Thoracic aorta (tissue), 2 donors: ENCODE measurements at places on chromosomes 3 and 15. TPM values are rescaled to one million over a fixed set of nuclear protein-coding genes. Genes with fewer than 3 reads are reported as not detected.

Gene UROC1
- total RNA-seq, result not detected

Gene ARL14
- total RNA-seq, result not detected

Gene CCR8
- total RNA-seq, result not detected

Gene NR2F2
- 49.8 TPM for total RNA-seq

Gene CCR3
- not detected for total RNA-seq

Gene CCR1
- 10.0 TPM for total RNA-seq

Gene MAP1A
- 39.4 TPM for total RNA-seq

Gene MAGI1
- total RNA-seq, result 48.2 TPM

Gene AGTR1
- total RNA-seq, result 3.8 TPM

Gene SLC25A36
- total RNA-seq, result 56.7 TPM

Gene STAC
- total RNA-seq, result 62.3 TPM

Gene C3orf70
- 22.7 TPM for total RNA-seq

Gene P2RY13
- total RNA-seq, result 1.4 TPM

Gene MYRIP
- total RNA-seq, result 5.1 TPM

Gene TMCO5A
- not detected for total RNA-seq

Gene AGBL1
- total RNA-seq, result not detected

Gene IL17RB
- total RNA-seq, result 2.3 TPM

Gene MNS1
- 0.28 TPM for total RNA-seq

Gene GPR27
- 0.54 TPM for total RNA-seq

Gene TIMP4
- total RNA-seq, result 73.9 TPM

Gene RASL12
- 324 TPM for total RNA-seq

Gene DLL4
- total RNA-seq, result 13.0 TPM

Gene ADPRH
- 22.7 TPM for total RNA-seq

Gene WDR49
- 0.41 TPM for total RNA-seq

Gene SEMA6D
- 12.9 TPM for total RNA-seq

Gene RNF111
- total RNA-seq, result 33.8 TPM

Gene C3orf49
- total RNA-seq, result not detected

Gene SLC9A9
- total RNA-seq, result 29.6 TPM

Gene CSTA
- total RNA-seq, result not detected

Gene GOLGA8K
- total RNA-seq, result not detected
